Stimulated activated CD8-positive, alpha-beta memory T cell treated with anti-CD3 and anti-CD28 coated beads, Interleukin-4, amount 100 ng/mL, for 4 hours (primary cell): ENCODE measurements at places on chromosomes 4 and X.

DNA sequence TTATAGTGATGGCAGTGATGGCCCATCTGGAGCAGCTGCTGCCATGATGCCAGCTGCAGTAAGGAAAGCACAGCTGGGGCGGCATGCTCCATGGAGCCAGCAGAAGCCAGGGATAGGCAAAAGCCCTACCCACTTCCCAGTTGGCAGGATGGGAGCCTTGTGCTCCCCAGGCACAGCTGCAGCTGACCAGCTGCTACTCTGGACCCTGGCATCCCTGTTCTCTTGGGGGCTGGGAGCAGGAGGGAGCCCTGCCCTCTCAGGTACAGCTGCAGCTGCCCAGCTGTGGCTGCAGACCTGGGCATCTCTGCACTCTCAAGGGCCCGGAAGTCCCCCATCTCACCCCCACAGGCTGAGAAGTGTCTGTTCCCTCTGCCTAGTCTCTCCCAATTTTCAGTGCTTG, 531.9 kb downstream of the PCDH18 start:
- no peak for DNase-seq

DNA sequence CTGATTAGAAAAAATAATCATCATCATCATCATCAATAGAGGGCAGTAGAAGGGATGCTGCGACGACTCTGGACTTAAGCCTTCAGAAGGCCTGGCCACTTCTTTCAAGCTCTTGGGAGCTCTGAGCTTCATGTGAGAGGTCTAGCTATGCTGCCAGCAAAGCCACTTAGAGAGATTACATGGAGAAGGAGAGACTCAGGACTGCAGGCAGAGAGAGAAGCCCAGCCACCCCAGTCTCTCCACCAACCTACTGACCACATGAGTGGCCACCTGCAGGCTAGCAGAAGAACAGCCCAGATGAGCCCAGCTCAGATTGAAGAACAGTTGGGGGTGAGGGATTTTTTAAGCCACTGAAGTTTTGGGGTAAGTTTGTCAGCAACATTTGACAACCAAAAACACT, 17.1 kb upstream of the TMEM150C start:
- DNase-seq, result no peak

- no peak for DNase-seq
These were observed 23.4 kb upstream of the ZFP42 start for GRCh38 chr4:187972135-187972534.

DNA sequence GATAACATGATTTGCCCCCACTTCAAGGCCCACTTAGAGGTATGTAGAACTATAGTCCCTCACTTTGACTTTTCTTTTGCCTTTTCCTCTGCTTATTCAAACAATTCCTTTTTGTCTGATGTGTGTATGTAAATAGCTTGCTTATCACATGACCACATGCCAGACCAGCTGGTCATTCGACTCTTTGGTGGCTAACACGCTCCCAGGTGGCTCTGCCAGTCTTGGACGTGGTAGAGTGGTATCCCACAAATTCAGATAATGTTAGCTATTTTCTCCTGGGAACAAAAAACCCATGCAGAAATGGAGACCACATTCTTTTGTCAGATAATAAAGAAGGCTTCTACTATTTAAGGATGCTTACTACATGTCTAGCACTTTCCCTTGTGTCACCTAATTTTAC, 47.9 kb downstream of the ARHGAP24 start:
- DNase-seq, result no peak

GRCh38 chrX:56800801-56801200, 71.8 kb downstream of the NBDY start:
- peak; percentile 15 for DNase-seq

DNA sequence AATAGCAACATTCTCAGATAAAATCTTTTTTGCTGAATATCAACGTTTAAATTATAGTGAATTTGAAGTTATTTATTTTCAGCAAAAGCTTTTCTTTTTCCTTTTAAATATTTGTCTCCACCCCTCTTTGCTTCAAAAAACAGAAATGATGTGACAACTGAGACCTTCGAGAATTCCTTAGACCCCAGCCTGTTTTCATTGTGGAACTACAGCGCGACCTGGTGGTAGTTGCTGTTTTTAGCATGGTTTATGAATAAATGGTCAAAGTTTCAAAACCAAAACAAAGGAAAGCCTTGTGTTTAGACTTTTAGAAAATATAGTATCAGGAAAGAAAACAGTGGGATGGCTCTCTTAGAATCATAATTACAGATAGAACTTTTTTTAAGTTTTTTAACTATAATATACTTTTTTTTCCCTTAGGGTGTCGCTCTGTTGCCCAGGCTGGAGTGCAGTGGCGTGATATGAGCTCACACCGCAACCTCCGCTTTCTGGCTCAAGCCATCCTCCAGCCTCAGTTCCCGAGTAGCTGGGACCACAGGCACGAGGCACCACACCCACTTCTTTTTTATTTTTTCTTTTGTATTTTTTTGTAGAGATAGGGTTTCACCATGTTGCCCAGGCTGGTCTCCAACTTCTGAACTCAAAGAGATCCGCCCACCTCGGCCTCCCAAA, 26.8 kb upstream of the TMEM184C start:
- DNase-seq, result no peak

- DNase-seq, result no peak
These were observed 342.3 kb upstream of the GRID2 start for GRCh38 chr4:91961504-91961903.

GRCh38 chrX:108064001-108064400, 19.1 kb downstream of the VSIG1 start:
- DNase-seq, result no peak

- peak; percentile 99 for DNase-seq
These were observed at the start of gene GRPEL1 for GRCh38 chr4:7067452-7068278. Gene GRPEL1 (minus strand): TSS chr4:7068064. CDS start chr4:7068032, 32 bp downstream.

- no peak for DNase-seq
These were observed 26.6 kb downstream of the PIGG start for GRCh38 chr4:525660-526059.

- no peak for DNase-seq
These were observed 911.5 kb downstream of the GLUD2 start for GRCh38 chrX:121958886-121959285.

GRCh38 chr4:82560853-82561785, 669 bp downstream of the TMEM150C start:
- DNase-seq, result no peak

- DNase-seq, result no peak
These were observed 70.9 kb downstream of the ATXN3L start for GRCh38 chrX:13248867-13249486.

DNA sequence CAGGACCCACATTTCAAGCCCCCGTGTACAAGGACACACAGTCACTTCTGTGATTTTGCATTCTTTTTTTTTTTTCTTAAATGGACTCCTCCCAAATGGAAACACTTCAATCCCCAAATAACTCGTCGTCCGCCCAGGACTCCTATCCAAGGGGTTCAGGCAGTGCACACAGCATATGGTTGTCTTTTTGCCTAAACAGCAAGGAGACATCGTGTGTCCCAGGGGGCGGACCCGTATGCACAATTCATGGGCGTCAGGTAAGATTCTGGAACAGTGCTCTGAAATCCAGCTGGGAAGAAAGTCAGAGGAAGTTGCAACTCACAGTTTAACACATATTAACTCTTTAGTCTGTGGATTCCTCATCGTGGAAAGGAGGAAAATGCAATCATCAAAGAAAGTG, 231.3 kb downstream of the SHOX start:
- DNase-seq, result no peak

- no peak for DNase-seq
These were observed 138.9 kb downstream of the SOWAHB start for GRCh38 chr4:76758996-76759395.

GRCh38 chrX:65696613-65697012, 29.2 kb downstream of the MSN start:
- DNase-seq, result no peak

DNA sequence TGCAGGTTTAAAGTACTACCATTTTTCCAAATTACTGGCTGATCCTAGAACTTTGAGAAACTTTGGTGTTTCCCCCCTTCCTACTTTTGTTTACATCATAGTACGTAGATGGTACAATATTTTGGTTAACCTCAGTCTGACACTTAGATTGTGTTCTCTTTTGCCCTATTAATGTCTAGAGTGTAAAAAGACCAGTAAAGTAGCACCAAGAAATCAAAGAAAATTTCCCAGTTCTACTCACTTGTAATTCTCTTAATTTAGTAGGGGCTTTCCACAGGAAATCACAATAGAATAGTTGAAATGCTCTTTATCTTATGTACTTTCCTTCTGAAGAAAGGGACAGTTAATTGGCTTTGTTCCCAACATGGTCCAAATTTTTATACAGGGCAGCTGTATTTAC, 51.6 kb downstream of the NFKB1 start:
- no peak for DNase-seq

DNA sequence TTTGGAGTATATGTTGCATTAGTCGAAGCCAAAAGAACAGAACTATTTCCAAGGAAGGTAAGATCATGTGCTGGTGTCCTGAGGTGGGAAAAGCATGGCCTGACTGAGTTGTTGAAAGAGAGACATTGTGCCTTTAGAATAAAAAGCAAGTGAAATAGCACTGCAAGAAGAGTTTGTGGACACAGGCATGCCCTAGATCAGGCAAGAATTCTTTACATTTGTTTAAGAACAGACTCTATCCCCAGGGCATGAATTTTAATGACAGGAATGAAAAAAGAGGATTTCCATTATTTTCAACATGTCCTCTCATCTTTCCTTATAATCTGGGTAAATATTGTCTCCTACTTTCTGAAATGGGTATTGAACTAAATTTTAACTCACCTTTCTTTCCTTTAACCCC, 516.2 kb upstream of the GALNT7 start:
- no peak for DNase-seq

DNA sequence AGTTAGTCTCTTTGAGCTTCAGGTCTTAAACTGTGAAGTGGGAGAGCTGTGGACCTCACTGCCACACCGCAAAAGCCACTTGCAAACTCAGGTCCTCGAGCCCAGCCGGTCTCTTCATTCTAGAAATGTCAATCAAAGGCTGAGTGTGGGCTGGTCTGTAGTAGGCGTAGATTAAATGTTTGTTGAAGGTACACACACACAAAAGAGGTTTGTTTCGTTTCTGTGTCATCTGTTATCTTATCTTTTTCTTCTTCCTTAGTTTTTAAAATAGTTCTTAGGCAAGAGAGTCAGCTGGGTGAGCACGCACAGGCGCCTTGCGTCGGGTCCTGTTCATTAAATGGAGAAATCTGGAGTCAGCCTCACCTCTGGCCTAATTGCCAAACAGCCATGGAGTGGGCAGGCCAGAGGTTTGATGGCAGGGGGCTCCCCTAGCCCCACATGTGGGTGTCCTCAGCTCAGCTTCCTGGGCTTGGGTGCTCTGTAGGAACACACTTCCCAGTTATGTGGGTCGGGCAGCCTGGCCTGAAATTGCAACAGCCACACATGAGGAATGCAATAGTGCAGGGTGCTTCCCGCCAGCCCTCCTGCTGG, 836 bp upstream of the PSAPL1 start:
- DNase-seq, result no peak

- no peak for DNase-seq
These were observed 37.6 kb downstream of the SLC7A11 start for GRCh38 chr4:138204507-138204906.

GRCh38 chr4:106587558-106587957, 219.0 kb upstream of the GIMD1 start:
- no peak for DNase-seq

DNA sequence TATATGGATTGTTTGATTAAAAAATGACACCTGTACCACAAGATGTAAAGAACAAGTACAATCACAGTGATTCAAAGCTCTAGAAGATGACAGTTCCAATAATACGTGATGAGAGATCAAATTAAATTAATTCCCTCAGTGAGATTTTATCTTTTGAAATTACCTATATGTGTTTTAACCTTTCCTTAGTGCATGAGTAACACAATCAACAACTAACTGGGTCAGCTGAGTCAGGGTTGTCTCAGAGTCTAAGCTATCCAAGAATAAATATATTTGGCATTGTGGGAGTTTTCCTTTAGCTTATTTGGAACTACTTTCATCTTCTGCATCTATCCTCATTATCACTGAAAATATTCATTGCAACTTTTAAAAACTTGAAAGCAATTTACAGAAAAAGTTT, 162.8 kb downstream of the WDFY3 start:
- DNase-seq, result no peak

DNA sequence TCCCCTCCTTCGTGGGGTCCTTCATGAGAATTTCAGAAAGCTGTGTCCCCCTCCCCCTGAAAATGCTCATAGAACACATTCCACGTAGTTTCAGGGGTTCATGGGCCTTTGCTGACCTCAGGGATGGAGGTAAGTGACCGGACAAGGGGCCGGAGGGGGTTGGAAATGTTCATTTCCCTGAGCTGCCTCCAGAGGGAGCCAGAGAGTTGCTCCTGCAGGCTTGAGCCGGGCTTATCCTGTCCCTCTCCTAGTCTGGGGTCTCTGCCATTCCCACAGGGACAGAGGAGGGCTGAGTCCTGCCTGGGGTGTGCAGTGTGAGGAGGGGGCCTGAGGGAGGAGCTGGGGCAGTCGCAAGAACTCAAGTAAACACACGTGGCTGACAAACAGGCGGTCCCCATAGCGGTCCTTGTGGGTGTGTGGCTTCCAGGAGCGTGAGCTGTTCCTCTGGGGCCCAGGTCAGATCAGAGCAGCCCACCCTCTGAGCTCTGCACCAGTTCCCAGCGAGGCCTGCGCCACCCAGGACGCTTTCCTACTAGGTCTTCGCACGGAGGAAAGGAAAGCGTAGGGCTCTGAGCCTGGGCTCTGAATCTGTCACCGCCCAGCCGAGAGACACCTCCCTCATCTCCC, 62.5 kb downstream of the WFS1 start:
- no peak for DNase-seq

- no peak for DNase-seq
These were observed 1844.4 kb upstream of the PCDH10 start for GRCh38 chr4:131304686-131305085.

DNA sequence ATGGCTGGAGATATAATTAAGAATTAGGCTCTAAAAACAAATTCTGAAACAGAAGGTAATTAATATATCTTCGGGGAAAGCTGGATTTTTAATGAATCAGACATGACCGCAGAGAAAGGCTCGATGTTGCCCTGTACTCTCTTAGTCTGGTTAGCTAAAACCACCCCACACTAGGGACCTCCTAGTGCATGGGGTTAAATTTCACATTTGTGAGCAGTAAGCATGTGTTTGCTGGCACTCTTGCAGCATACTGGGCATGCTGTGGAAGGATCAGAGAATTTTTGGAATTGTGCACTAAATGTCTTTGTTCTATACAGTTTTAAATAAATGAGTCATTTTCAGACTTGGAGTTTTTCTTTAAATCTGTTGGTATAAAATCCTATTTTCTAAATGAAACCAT, 475.6 kb upstream of the FTHL17 start:
- no peak for DNase-seq

GRCh38 chrX:131816551-131817136, 206.5 kb upstream of the STK26 start:
- DNase-seq, result peak; percentile 46
